ENCODE measurements at places on chromosomes 2 and 18. TPM values are rescaled to one million over a fixed set of nuclear protein-coding genes. Genes with fewer than 3 reads are reported as not detected.

GRCh38 chr2:165008730-165009315 lies 53.5 kb upstream of the SLC38A11 start:
- DNase-seq: no peak

- DNase-seq: no peak
These were observed 60.7 kb upstream of the ASAP2 start for GRCh38 chr2:9145752-9146430.

DNA sequence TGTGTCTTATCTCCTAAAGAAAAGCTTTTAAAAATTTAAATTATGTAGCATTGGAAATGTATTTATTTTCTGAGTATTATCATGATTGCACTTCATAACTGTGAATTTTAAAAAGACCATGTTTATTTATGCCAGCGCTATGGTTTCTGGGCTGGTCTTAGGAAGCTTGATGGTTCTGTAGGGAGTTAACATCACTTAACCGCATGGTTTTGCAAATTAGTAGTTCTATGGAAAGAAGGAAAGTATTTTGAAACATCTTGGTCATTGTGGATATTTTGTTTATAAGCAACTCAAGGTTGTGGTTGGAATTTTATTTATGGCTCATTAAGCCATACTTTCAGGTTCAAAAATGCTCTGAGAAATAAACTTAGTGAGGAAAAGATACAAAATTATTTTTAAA lies 549.4 kb downstream of the STK39 start:
- no peak for DNase-seq

The GNLY gene
- not detected for total RNA-seq

The LCT gene
- not detected for total RNA-seq

The DYNAP gene
- total RNA-seq: not detected

The POTEC gene
- total RNA-seq: not detected

The HOXD13 gene
- not detected for total RNA-seq

The ANKRD23 gene
- total RNA-seq: 0.46 TPM

All from pulmonary artery endothelial cell (primary cell).